Hair follicle dermal papilla cell (primary cell): ENCODE measurements at places on chromosomes 11 and 22. TPM values are rescaled to one million over a fixed set of nuclear protein-coding genes. Genes with fewer than 3 reads are reported as not detected.

The B3GAT3 gene
- 24.0 and 24.2 TPM in 2 replicates for total RNA-seq

The SESN3 gene
- 15.8 and 24.7 TPM in 2 replicates for total RNA-seq

The RTN4R gene
- total RNA-seq: 0.16 TPM in 1 of 2 replicates, not detected in the other

The TP53I11 gene
- 93.3 and 113 TPM in 2 replicates for total RNA-seq

The OR8D1 gene
- not detected in 2 replicates for total RNA-seq

The GDPD4 gene
- not detected in 2 replicates for total RNA-seq

The CHADL gene
- total RNA-seq: 1.1 and 1.7 TPM in 2 replicates

The ADM2 gene
- 4.5 and 9.6 TPM in 2 replicates for total RNA-seq

The PNPLA5 gene
- total RNA-seq: not detected in 2 replicates

The LTO1 gene
- total RNA-seq: 17.5 and 24.5 TPM in 2 replicates

The PRDM10 gene
- 8.3 and 11.4 TPM in 2 replicates for total RNA-seq

The NLRP10 gene
- 2.3 and 2.9 TPM in 2 replicates for total RNA-seq

The PHETA2 gene
- 28.9 and 33.8 TPM in 2 replicates for total RNA-seq

The CEP57 gene
- 42.0 and 44.7 TPM in 2 replicates for total RNA-seq

The LRP4 gene
- 5.2 and 8.4 TPM in 2 replicates for total RNA-seq

The MS4A4A gene
- total RNA-seq: not detected in 2 replicates

The MYEOV gene
- 0.49 and 0.97 TPM in 2 replicates for total RNA-seq

The SMTNL1 gene
- total RNA-seq: not detected in 2 replicates

The LSP1 gene
- total RNA-seq: 0.24 and 0.65 TPM in 2 replicates

The ARHGAP42 gene
- total RNA-seq: 12.8 and 16.1 TPM in 2 replicates

The OR5AP2 gene
- not detected in 2 replicates for total RNA-seq

The FRMD8 gene
- total RNA-seq: 70.2 and 77.1 TPM in 2 replicates

The PLAAT2 gene
- total RNA-seq: not detected in 2 replicates

The PIWIL4 gene
- total RNA-seq: 3.4 and 3.9 TPM in 2 replicates

The SYT7 gene
- total RNA-seq: 0.61 and 0.65 TPM in 2 replicates

The AQP11 gene
- total RNA-seq: 0.85 and 1.1 TPM in 2 replicates

The CARNS1 gene
- total RNA-seq: under 0.01 and 0.16 TPM in 2 replicates

The APOL3 gene
- total RNA-seq: 15.4 and 19.1 TPM in 2 replicates

The GPHA2 gene
- not detected in 2 replicates for total RNA-seq

The MED17 gene
- total RNA-seq: 28.3 and 29.4 TPM in 2 replicates

The ANO9 gene
- total RNA-seq: not detected in 2 replicates

The TMEM86A gene
- total RNA-seq: 1.5 and 1.9 TPM in 2 replicates

The CARD16 gene
- 2.8 and 3.5 TPM in 2 replicates for total RNA-seq

The TEX12 gene
- total RNA-seq: 0.32 TPM in 1 of 2 replicates, not detected in the other

The BACE1 gene
- total RNA-seq: 39.3 and 45.1 TPM in 2 replicates

The SLC1A2 gene
- 6.0 and 8.6 TPM in 2 replicates for total RNA-seq

The POU2F3 gene
- 0.12 and 0.16 TPM in 2 replicates for total RNA-seq

The IGSF9B gene
- 0.49 TPM in 1 of 2 replicates, not detected in the other for total RNA-seq

The KCNJ11 gene
- not detected in 2 replicates for total RNA-seq

The GLB1L2 gene
- 0.73 and 2.4 TPM in 2 replicates for total RNA-seq

The APOC3 gene
- not detected in 2 replicates for total RNA-seq

The PARVB gene
- 34.4 and 43.6 TPM in 2 replicates for total RNA-seq

The MS4A3 gene
- total RNA-seq: not detected in 2 replicates

The CHORDC1 gene
- total RNA-seq: 25.4 and 36.7 TPM in 2 replicates
